ENCODE measurements at places on chromosomes 3 and 15.
A peak's percentile ranks its signal among the peaks of the same experiment; 100 is the strongest.

DNA sequence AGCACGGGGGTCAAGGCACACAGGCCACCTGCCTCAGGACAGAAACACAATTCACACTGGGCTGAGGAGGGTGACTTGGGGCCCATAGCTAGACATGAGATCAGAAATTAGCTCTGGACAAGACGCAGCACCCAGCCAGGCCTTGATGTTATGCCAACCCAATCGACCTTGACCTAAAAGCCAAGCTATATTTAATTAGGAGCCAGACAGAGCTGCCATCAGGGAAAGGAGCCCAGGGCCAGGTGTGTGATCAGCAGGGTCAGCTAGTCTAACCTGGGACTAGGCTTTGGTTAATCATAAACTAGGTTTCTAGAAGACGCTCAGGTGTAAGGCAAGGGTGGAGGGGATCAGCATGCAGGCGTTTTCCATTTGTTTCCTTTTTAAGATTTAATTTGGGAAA lies 23.9 kb upstream of the SLC25A36 start:
- DNase-seq = no peak

DNA sequence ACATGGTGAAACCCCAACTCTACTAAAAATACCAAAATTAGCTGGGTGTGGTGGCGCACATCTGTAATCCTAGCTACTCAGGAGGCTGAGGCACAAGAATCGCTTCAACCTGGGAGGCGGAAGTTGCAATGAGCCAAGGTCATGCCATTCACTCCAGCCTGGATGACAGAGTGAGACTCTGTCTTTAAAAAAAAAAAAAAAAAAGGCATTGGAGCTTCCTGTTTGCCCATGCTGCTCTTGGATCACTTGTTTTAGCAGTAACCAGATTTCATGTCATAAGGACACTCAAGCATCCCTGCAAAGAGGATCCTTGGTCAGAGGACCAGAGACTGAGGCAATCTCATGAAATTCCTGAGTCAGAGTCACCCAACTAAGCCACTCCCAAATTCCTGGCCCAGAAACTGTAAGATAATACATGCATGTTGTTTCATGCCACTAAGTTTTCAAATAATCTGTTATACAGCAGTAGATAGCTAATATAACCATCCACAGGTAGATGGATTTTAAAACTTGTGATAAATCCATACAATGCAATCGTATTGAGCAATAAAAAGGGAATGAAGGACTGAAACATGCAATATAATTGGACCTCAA lies 82.0 kb upstream of the XXYLT1 start:
- peak; percentile 53 for DNase-seq

- DNase-seq = no peak
Observed at GRCh38 chr3:105284876-105285275, 81.8 kb upstream of the ALCAM start.

DNA sequence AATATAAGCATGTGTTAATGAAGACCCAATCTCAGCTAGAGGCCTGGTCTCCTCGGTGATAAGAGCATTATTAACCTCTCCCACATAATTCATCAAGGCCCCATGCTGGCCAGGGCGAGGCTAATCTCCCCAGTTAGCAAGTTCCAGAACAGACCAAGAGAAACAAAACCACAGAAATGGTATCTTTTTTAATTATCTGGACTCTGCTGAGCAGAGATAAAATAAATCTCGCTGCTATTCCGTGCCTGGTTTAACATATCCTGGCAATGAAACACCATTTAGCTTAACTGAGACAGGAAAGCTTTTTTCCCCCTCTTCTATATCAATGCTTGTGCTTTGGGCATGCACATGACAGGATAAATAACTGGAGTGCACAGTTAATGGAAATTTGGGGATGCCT lies 72.5 kb upstream of the ARHGEF3 start:
- DNase-seq = no peak

- no peak for DNase-seq
Observed at GRCh38 chr3:68759526-68760035, 172.8 kb downstream of the TAFA4 start.

DNA sequence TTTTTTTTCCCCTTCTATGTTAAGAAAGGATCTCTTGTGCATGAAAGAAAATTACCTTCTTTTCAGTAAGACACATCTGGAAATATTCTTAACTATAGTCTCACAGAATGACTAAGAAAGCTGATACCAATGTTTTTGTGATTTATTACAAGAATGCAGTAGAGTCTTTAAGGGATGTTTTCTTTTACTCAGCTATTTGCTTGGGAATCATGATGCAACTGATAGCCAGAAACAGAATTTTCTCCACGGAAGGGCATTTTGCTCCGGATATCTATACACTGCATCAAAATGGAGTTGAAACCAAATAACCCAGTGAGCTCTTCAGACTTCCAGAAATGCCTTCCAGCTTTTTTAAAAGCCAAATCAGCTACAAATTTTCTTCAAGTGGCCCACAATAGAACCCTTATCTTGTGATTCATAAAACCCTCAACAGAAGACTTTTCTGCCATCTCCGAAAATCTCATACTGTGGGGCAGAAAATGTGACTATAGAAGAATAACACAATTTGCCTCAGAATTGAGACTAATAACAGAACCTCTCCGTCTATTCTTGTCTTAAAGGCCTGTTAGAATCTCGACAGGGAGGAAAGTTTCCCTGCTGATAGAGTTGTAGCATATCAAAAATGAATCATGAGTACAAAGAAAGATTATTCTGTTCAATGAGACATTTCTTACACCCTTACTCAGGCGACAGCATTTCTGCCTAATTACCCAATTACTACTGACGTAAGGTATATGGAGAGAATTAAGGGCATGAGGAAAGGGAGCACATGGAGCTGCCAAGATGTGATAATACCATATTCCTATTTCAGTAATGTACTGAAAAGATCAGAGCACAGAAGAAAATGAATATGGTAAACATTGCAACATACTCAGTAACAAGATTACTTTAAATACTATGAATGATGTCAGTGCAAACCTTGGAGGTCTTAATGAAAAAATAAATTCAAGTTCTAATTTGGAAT lies 900.1 kb downstream of the ROBO1 start:
- no peak for DNase-seq

DNA sequence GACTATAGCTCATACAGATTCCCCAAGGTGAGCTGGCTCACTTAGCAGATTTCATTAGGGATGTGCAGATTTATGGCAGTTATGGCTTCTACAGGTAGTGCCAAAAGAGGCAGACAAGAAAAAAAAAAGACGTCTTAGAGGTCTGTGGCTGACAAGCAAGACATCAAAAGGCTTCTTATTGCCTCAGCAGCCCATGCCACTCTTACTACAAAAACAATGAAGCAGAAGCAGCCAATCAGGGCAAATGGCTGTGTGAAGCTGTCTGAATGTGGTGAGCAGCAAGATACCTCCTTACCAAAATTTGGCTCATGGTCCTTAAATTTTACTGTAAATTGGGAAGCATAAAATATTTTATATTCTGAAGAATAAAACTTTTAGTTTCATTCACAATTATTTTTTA lies 557.5 kb upstream of the GOLIM4 start:
- no peak for DNase-seq

DNA sequence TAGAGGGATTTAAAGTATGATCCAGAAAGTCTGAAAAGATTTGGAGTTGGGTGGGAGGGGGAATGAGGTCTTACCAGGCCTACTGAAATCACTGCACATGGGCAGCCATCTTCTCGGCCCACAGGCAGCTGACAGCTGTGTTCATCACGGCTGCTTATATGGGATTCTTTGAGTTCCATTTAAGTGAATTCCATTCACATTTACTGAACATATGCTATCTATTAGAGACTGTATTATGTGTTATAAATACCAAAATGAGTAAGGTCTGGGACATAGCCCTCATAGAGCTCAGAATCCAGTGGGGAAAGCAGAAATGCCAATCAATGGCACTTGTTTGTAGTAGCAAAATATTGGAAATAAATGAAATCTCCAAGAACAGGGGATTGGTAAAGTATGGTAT lies 91.1 kb downstream of the TRIM42 start:
- DNase-seq = no peak

GRCh38 chr3:29649815-29650547 lies 369.1 kb downstream of the RBMS3 start:
- no peak for DNase-seq

DNA sequence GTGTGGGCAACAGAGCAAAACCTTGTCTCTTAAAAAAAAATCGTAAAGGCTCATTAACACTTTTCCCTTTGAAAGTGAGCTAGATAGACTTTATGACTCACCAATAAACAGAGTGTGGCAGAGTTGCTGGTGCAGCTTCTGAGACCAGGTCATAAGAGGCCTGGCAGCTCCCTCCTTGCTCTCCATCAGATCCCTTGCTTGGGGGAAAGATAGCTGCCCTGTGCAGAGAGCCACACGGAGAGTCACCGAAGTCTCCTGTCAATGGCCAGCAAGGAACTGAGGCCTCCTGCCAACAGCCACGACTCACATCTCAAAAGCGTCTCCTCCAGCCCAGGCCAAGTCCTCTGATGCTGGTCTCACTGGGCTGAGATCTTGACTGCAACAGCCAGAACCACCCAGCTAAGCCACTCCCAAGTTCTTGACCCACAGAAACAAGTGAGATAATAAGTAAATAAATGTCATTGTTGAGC lies 8.7 kb upstream of the GP9 start:
- no peak for DNase-seq

All from AG04450 (cell line).